Activated naive CD8-positive, alpha-beta T cell treated with anti-CD3 and anti-CD28 coated beads for 36 hours (primary cell): ENCODE measurements at places on chromosomes 7 and 10.

GRCh38 chr10:408236-408635, 273.0 kb downstream of the ZMYND11 start:
- no peak for DNase-seq

GRCh38 chr7:2688409-2689342, 674 bp downstream of the AMZ1 start:
- peak; percentile 41 for DNase-seq

DNA sequence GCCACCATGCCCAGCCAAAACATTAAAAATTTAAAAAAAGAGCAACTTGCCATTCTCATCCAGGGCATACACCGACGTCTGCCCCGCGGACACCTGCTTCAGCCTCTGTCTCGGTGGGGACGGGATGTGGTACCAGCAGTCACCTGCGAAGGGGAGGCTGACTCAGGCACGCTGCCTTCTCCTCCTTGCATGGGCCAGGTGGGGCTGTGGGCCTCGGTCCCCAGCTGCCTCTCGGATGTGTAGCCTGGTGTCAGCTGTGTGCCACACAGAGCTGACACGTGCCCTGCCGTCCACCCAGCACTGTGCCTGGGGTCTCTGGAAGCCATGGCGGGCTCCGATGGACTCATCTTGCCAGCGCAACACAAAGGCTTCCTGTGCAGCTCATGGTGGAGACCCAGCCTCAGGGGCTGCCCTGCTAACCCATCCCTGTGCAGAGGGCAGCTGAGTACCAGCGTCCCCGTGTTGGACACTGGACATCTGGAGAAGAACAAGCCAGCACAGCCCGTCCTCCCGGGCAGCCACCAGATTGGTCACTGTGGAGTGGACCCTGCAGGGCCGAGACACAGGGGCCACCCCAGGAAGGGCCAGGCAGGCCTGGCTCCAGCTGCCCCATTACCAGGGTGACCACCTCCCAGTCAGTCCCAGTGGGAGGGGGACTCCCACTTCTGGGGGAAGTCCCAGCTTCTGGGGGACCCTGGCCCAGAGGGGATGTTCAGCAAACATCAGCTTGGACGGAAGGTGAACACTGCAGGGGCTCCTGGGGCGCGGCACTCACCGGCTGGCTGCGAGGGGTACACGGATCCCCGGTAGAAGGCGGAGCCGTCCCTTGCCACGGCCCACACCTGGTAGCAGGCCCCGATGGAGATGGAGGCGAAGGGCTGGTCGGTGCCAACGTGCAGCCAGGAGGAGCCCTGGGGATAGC, 10.6 kb downstream of the BHLHA15 start:
- DNase-seq, result no peak

DNA sequence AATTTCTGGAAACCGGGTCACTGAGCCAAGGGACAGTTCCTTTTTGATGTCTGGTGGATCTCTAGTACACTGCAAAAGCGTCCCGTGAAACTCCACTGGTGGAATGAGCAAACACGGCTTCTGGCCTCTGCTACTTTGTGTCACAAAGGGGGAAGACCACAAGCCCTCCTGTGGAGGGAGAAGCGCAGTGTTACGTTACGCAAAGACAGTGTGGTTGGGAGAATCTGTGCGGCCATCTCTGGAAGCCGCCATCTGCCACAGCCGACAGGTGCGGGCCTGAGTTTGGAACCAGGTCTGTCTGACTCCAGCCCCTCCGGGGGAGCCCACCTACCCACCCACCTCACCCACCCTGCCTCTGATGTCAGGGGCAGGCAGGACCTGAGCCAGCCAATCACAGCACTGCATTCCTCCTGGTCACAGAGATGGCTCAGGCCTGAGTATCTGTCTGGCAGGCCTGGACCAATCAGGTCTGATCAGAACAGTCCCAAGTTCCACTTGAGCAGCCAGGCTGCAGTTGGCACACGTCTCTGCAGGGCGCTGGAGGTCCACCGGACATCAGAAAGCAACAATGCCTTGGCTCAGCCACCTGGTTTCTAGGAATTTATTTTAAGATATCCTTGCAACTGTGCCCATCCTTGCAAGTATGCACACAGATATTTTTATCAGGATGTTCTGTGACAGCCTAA, 3.0 kb upstream of the CYP2W1 start:
- DNase-seq, result no peak

DNA sequence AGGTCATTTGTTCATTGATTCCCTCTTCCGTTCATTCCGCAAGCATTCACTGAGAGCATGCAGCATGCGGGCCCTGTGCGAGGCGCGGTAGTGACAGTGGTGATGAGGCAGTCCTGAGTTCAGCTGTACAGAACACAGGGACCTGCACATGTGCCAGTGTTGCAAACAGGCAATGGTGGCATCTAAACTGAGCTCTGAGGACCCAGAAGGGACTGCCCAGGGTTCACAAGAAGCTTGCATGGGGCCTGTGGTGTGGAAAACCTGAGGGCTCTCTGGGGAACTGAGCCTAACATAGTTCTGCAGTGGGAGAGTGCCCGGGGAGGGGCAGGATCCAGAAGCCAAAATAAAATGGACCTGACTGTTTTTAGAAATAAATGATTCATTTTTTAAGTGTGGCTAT, 13.2 kb downstream of the ZNF488 start:
- DNase-seq, result no peak

DNA sequence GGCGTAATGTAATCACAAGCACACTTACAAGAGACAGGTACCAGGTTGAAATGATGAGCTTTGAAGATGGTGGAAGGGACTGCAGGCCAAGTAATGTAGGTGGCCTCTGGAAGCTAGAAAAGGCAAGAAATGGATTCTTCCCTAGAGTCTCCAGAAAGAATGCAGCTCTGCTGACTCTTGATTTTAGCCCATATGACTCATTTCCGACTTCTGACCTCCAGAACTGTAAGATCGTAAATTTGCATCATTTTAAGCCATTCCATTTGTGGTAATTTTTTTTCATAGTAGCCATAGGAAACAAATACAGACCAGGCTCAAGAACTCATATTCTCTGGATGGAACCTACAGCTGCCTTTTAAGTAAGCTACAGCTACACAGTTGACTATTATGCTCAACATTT, 315.5 kb downstream of the MAGI2 start:
- DNase-seq, result no peak

DNA sequence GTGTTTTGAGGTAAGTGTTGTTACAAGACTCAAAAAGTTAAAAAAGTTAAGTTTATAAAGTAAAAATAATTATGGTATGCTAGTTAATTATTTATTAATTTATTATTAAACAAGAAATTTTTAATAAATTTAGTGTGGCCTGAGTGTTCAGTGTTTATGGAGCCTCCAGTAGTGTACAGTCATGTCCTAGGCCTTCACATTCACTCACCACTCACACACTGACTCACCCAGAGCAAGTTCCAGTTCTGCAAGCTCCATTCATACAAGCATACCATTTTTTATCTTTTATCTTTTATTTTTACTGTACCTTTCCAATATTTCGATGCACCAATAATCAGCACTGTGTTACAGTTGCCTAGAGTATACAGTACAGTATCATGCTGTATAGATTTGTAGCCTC, 381.2 kb upstream of the MGMT start:
- no peak for DNase-seq

DNA sequence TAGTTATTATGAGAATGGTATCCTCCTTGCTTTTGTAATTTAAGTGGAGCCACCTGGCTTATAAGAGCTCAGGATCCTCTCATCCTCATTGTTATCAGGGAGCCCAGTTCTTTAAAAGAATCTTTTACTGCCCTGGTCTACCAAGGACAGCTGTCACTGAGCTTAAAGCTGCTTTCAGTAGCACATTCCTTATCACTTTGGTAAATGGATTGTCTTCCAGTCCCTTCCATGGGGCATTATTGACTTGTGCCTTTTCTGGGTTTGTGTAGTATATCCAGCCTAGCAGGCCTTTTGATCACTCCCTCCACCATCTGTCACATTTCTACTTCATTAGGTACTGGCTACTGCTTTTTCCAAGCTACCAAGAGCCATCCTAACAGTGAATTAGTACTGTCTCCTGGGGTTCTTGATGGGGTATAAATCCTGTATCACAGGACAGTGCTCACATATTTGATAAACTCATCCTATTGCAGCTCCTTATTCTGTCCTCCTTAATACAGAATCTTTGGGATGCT, 208.9 kb downstream of the TMEM26 start:
- no peak for DNase-seq

DNA sequence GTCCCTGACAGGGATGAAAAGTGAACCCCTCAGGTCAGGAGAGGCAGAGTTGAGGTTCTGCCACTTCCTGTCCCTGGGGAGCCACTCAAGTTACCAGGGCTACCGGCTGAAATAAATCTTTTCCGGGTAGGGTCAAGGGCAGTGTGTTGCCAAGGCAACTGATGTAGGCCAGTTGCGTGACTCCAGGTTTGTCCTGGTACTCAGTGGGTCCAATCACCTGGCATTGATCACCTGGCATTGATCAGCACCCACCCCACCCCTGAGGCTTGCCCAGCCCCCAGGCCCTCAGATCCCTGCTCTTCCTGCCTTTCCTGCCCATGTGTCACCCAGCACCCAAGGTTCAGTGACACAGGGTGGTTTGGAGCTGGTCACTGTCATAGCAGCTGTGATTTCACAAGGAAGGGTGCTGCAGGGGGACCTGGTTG, 5.9 kb downstream of the SAP25 start:
- no peak for DNase-seq

DNA sequence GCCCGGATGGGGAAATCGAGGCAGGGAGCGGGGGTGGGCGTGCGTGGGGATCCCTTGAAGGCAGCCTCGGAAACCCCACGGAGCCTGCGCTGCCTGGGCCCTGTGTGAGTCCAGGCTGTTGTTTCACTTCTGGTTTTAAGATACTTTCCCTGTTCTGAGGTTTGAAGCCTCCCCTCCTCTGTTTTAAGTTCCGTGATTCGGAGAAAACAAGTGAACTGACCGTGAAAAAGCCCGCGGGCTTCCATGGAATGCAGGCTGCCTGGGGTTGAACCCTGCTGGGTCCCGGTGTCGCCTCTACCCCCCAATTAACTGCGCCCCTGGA, 401 bp downstream of the LRRC27 start:
- no peak for DNase-seq

GRCh38 chr7:122454776-122455507, 150.4 kb upstream of the FEZF1 start:
- no peak for DNase-seq

- no peak for DNase-seq
Measured at GRCh38 chr7:135964274-135964673, 12.9 kb downstream of the MTPN start.

DNA sequence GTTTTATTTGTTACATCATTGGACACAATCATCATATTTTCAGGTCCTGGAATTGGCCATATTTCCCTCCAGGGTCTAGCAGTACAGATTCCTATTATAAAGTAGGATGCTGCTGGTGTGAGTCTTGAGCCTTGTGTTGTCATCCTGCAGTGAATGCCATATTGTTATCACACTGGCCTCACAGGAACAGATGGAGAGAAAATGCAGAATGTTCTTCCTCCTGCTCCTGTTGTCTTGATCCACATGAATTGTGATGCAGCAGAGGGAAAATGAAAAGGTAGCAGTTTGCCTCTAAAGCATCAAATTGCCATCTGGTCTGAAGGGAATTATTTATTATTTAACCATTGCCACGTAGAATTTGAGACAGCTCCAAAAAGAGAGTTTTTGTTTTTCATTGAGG, 248.6 kb downstream of the GPAM start:
- DNase-seq, result no peak

DNA sequence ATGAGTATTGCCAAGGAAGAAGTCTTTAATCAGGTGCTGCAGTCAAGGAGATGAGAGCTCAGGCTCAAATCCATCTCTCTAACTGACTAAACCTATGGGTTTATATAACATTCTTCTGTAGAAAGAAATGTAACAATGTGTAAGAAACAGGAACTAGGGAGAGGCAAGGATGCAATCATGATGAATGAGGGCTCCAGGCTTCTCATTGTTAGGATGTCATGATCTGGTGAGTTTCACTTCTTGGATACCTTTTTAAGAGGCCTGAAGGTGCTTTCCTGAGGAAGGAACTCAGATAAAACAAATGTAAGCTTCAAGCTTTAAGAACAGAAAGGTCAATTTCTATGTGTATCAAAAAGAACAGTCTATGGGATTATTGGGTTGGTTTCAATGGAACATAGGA, 30.8 kb upstream of the SCIN start:
- DNase-seq, result no peak

DNA sequence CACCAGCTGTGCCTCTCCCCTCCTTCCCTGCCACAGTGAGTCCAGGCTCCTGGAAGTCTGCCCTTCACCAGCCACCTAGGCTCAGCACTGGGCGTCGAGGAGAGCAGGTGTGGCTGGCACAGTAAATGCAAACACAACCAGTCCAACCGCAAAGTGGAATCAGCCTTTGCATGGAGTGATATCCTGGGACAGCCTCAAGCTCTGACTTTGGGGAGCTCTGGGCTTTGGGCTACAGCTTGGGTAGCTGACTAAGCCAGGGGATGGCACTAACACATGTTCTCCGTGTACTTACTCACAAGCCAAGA, 312.4 kb downstream of the KCNMA1 start:
- no peak for DNase-seq

- DNase-seq, result no peak
Measured at GRCh38 chr10:118585234-118585633, 10.2 kb downstream of the PRLHR start.

- no peak for DNase-seq
Measured at GRCh38 chr7:71182438-71182935, 50.5 kb downstream of the GALNT17 start.

DNA sequence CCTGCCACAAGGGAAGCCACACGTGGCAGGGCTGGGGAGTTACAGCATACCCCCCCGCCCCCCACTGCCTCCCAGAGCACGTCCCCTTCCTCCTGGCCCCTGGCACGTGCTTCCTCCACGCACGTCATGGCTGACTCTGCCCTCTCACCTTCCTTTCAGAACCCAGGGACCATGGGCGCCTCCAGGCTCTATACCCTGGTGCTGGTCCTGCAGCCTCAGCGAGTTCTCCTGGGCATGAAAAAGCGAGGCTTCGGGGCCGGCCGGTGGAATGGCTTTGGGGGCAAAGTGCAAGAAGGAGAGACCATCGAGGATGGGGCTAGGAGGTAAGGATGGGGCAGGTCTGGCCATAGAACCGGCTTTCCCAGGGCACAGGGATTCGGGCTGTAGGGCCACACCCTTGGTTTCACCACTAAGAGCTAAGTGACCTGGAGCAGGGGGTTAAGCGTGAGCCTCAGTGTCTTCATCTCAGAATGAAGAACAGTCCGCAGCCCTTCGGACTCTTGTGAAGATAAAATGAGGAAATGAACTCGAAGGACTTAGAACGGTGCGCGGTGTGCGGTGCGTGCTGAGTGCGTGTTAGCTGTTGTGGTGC, 2.5 kb downstream of the NUDT1 start:
- DNase-seq, result no peak

DNA sequence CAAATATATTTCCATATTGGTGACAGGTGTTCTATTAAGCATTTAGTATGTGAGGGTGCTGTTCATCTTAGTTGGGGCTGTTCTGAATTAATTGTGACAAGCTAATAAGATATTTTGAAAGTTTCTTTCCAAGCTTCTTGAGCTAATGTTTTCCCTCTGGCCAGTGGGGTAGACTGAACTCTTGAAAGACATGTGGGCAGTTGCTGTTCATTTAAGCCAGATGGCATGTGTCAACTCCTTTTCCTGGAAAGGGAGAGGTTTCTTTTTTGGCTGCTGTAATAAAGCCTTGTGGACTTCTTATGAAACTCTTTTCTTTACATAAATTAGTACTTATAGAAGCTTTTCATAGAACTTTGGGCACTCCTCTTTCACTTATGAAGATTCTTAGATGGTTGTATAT, 21.7 kb downstream of the RAB18 start:
- no peak for DNase-seq
